ENCODE measurements at places on chromosomes 16 and 17.

DNA sequence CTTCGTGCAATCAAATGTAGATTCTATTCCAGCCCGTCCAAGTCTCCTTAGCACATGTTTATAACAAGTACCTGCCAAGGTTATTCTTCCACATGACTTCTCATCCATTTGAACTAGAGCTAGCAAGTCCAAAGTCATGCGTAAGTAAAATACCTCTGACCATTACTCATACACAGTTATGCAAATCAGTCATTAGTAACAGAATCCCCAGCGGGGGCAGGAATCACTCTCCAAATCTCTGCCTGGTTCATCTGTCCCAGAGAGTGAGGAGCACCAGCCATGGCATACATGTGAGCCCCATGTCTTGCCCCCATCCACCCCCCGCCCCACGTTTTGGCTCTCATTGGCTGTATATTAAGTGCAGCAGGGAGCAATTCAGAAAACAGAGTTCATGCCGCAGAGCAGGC lies 27.7 kb downstream of the SRL start:
- no peak for DNase-seq

DNA sequence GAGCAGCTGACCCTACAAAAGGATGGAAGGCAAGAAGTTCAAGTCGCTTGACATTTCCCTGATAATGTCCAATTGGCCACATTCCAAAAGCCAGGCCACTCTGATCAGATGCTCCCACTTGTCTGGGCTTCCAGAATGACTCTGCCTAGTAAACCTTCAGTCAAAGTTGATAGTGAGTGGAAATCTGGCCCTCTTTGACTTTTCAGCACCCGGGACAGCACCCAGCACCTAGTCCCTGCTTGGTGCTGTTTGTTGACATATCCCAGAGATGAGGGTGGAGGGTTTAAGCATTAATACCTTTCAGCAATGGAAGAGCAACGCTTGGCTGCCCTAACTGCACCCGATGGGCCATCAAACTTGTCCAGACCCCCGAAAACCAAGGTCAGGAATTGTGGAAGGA lies 131.3 kb downstream of the AIPL1 start:
- no peak for DNase-seq

DNA sequence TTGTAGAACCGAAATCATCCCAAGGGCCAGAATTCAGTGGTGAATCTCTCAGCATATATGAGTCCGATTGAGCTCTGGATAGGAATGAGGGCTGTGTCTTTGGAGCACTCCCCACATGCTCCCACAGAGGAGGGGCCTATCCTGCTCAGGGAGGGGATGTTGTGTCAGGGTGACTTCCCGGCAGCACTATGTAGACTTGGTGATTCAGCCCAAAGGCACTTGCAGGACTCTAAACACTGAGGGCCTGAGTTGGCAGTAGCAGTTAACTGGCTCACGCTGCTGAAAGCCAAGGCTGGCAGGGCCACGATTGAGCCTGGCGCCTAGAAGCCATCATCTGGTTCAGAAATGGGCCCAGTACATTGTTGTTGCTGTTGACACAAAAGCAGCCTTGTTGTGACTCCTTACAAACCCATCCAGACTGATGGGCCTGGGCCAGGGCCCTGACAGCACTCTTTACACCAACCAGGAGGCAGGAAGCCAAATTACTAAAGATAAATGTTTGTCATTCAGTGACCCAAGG lies 31.9 kb downstream of the NMT1 start:
- no peak for DNase-seq

DNA sequence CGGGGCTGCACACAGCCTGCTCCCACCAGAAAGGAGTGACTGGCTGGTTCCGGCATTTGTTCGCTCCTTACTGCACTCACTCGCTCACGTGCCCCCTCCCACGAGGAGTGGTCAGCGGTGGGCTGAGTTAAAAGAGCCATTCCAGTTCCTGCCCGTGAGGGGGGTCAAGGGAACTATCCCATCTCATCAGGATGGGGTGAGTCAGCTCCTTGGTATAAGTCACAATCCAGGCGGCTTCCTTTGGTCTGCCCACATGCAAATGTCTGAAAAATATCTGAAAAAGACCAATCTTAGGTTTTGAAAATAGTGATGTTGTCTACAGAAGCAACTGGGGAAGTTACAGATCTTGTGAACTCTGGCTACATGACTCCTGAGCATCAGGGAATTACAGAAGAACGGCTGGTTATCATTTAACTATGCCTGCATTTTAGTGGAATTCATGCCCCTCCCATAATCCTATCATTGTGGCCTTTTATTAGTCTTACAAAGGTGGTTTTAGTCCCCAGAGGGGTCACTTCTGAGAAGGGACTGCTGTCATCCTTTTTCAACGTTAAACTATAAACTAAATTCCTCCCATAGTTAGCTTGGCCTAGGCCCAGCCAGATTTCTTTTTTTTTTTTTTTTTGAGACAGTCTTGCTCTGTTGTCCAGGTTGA lies 9.8 kb upstream of the TNFSF12 start:
- no peak for DNase-seq

GRCh38 chr17:67725373-67725791 lies 7.6 kb downstream of the NOL11 start:
- DNase-seq = no peak

DNA sequence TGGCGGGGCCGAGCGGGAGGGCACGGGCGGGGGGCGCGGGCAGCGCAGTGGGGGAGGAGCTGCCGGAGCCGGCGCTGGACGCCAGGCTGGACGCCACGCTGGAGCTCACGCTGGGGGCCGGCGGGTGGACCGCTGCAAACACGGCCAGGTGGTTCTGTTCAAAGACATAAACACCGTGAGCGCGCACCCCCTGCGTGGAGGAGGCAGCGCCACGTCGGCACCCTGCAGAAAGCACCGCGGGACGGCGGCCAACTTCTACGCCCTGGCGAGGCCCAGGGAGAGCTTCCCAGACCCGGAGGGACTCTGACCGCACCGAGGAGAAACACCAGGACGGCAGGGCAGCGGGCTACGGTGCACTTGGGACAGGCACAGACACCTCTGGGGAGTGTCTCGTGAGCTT lies 29.3 kb downstream of the UNKL start:
- DNase-seq = no peak

- no peak for DNase-seq
Measured at GRCh38 chr17:7889166-7889955, 772 bp downstream of the CHD3 start.

DNA sequence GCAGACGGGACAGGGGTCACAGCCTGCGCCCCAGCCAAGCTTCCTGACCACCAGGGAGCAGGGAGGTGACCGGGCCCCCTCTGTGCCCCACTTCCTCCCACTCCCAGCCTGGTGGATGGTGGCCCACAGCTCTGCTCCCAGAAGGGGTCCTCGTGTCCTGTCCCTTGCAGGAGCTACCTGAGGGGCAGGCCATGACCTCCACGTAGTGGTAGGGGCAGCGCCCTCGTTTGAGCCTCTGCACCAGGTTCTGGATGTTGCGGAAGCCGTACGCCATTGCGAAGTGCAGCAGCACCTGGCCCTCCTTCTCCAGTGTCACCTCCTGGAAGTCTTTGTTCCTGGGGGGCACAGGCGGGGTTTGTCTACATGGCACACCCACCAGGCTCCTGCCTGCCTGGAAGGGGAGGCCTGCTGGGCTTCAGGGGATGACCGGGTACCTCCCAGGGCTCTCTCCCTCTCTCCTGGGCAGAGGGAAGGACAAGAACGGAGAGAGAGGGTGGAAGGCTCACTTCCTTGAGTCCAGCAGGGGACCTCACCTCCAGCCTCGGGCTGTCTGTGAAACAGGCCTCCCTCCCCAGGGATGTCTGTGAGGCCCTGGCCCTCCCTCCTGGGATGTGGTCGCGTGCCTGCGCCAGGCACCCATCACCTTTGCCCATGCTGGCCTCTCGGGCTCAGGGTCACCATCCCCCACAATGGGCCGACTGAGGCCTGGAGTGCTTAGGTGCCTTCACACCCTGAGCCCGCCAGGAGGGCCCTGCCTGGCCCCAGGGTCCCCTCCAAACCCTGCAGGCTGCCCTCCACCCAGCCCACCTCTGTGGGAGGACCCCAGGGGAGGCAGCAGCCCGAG lies 4.0 kb downstream of the HAGHL start:
- no peak for DNase-seq

DNA sequence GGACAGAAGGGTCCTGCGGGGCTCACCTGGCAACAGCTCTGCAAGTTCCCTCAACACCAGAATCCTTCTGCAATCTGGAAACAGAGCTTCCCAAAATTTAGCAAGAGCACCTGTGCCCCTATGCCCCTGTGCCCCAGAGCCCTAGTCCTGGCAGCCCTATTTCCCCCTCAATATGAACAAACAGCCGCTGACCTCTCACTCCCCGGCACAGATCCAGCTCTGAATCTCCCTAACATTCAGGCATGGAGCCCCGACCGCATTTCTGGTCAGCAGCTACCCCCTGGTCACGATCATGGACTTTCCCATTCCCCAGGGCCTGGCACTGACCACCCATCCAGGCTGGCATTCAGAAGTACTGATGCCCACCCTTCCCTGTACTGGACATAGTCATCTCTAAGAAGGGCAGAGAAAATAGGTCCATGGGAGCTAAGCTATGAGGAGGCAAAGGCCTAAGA lies 110.8 kb upstream of the SMURF2 start:
- no peak for DNase-seq

GRCh38 chr17:77581480-77581879 lies 377.0 kb upstream of the TNRC6C start:
- no peak for DNase-seq

DNA sequence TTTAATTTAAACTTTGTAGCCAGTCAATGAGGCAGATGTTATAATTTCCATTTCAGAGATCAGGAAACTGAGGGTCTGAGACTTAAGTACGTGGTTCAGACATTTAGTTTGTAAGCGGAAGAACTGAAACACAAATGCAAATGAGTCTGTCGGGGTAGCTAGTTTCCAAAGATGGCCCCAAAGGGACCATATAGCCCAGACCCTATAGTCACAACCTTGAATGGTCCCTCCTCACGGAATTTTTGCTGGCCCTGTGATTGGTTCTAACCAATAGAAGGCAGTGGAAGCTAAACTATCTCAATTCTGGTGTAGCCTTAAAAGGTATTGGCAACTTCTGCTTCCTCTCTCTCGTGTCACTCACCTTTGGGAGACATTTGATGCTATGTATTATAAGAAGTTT lies 7.5 kb upstream of the BCO1 start:
- no peak for DNase-seq

DNA sequence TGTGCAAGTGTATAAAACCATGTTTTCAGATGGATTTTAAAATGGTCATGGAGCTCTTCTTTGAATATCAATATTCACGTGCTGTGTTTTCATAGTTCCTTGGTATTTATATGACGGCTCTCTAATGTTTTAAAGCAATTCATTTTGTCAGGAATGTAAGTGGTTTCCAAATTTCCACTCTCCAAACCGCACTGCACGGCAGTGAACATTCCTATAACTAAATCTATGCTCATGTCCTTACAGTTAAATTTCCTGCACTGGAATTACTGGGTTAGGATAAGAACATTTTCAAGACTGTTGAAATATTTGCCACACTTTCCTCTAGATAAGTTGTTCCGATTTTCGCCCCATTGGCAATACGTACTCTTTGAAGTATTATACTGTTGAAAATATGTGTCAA lies 398.9 kb downstream of the PMP22 start:
- DNase-seq = no peak

DNA sequence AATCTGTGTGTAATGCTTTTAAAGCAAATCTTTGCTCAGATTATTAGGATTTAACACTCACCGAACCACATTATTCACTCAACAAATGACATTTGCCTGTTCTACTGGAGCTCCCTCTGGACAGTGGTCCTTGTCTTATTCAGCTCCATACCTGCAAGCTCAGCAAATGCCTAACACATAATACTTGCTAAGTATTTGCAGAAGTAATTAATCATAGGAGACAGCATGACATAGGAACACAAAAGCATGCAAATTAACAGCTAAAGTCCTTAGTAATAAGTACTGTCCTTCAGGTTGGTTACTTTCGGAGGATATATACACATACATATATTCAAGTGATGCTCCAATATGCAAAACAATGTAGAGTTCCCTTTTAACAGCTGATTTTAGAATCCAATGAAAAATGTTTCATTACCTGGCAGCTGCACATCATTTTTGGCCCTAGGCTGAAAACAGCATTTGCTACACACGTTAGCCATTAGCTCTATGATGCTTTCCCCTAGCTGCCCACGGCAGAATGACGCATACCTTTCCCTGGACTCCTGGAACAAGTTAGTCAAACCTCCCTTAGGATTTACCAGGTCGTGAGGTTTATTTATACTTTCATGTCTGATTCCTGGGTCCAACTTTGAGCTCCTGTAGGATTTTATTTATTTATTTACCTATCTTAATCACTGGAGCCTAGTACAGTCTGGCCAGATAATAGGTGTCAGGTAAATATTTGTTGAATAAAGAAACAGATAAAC lies 8.6 kb downstream of the BRD7 start:
- no peak for DNase-seq

Data from NK-92 treated with Interleukin-12 subunit alpha and Interleukin-12 subunit beta, amount 100 ng/mL, for 24 hours (cell line).